ENCODE measurements at places on chromosomes 11 and 22.

DNA sequence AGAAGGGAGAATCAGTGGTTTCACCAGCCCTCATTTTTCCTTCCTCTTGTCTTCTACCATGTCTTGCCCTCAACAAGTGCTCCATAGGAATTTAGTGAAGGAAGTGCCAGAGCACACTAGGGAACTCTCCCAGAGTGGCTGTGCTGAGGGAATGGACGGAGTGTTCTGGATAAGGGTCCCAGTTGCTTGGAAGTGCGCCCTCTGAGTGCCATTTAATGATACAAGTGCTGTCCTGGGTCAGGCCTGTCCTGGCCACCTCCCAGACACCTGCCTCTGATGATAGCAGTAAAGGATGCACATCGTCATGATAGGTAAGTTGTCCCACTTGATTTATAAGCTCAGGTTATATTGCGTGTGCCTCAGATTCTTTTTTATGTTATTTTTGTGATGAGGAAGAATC is 5.1 kb downstream of the PANX1 start:
- DNase-seq: no peak

DNA sequence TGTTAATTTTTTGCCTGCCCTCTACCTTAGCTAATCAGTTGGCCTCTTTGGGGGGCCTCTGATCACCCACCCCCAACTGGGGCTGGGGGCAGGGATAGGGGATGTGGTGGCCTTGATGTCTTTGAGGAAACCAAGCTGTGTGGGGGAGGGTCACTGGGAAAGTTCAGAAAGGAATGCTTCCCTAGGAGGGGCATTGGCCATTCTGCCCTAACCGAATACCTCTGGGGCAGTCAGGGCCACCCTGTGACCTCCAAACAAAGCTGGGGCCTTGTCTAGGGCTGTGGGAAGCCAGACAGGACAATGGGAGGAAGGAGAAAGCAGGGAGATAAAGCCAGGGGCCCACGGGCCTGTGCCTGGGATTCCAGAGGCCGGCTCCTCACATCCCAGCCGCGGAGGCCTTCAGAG is 97.5 kb downstream of the TSPAN18 start:
- DNase-seq: no peak

DNA sequence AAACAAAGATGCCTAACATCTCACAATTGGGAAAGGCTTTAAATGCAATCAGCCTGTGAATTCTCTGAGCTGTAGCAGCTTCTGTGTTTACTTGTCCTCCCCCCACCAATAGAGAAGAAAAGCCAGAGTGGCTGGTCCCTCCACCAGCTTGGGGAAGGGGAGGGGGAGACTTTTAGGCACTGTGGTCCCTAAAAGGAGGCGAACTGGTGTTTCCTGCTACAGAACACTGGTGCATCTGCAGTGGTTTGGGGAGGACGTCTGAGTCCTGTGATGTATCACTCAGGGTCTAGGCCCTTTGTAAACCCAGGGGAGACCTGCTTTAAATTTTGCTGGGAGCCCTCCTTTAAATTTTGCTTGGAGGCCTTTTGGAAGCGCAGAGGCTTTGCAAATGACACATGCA is 16.9 kb downstream of the TNRC6B start:
- no peak for DNase-seq

DNA sequence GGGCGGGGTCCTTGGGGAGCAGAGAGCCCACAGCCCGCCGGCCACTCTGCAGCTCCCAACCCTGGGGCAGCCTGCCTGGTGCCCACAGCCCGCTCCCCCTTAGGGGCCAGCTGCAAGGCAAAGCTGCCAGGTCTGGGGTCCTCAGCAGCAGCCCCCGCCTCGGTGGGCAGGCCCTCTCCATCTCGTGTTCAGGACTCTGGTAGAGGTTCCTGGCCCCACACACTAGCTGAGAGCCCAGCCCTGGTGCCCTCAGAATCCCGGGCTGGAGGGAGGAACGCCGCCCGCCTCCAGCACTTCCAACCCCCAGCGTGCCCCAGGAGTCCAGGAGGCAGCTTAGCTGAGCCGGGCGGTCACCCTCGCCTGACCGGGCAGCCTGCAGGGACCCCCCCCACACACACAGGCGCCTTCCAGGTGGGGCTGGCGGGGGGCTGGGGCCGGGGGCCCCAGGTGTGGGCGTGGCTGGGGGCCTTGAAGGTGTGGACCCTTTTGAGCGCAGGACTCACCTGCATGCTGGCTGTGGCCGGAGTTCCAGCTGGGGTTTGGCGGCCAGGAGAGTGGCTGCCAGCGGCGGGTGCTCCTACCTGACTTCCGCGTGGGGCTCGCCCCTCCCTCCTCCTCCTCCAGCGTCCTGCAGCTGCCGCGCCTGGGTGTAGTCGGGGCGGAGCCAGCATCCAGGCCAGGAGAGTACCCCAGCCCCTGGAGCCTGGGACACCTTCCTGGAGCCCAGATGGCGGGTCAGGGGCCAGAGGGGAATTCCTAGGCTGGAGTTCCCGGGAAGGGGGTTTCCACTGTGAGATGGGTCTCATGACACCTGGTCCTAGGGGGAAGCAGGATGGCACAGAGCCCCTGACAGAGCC is at the start of gene ANO9:
Gene ANO9, minus strand, starts transcription at position 594 of the 857 bp plus-strand sequence. Its CDS starts 85 bp downstream, at position 509.
- peak; percentile 80 for DNase-seq

DNA sequence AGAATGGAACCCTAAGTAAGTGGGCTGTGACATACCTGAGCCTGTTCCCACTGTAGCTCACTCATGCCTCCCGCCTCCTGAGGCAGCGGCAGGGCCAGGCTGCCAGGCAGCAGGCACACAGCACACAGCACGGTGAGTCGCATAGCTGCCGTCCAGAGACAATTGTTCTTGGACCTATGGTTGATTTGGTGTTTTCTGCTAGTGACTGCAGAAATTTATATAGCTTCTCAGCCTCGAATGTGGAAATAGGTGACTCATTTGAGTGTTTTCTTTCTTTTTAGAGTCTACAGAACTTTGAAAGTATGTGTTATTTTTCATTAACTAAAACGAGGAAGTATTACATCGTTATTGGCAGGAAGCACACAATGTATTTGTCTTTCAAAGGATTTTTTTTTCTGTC is at the start of gene MMP7:
Gene MMP7, minus strand, starts transcription at position 190 of the 400 bp plus-strand sequence. Its CDS starts 47 bp downstream, at position 143.
- DNase-seq: peak; percentile 11

GRCh38 chr11:117833401-117833891 is 8.9 kb upstream of the FXYD2 start:
- DNase-seq: no peak

- DNase-seq: no peak
Measured at GRCh38 chr11:67632175-67632981, 2.6 kb upstream of the NUDT8 start.

- no peak for DNase-seq
Measured at GRCh38 chr11:10990160-10990559, 132.3 kb upstream of the ZBED5 start.

- DNase-seq: peak; percentile 13
Measured at GRCh38 chr11:127943152-127943551, 644.2 kb downstream of the ETS1 start.

- DNase-seq: no peak
Measured at GRCh38 chr11:109317726-109318125, 104.3 kb upstream of the C11orf87 start.

DNA sequence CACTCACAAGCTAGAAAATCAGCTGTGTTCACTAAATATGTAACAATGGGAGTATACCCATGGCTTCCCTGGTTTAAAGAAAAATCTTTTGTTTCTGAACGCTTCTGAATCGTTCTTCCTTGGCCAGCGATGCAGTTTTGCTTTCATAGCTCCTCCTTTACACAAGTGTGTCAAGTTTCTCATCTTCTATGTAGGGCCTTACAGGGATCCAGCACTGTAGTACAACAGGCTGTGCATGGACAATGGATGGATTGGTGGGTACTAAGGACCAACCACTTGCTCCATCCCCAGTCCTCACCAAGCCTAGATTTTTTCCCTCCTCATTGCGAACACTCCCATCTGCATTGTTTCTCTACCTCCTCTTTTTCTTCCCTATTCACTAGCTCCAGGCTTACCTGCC is 24.3 kb upstream of the POU2AF2 start:
- DNase-seq: no peak

- DNase-seq: no peak
Measured at GRCh38 chr11:91979775-91980174, 244.8 kb upstream of the FAT3 start.

GRCh38 chr22:27120036-27120435 is 462.6 kb downstream of the MIAT start:
- no peak for DNase-seq

Measured in activated CD4-positive, alpha-beta T cell treated with anti-CD3 and anti-CD28 coated beads for 36 hours (primary cell).